ENCODE measurements at places on chromosomes 7 and 10. TPM values are rescaled to one million over a fixed set of nuclear protein-coding genes. Genes with fewer than 3 reads are reported as not detected.

The CDH23 gene
- under 0.01 TPM for total RNA-seq

The NEUROD6 gene
- not detected for total RNA-seq

DNA sequence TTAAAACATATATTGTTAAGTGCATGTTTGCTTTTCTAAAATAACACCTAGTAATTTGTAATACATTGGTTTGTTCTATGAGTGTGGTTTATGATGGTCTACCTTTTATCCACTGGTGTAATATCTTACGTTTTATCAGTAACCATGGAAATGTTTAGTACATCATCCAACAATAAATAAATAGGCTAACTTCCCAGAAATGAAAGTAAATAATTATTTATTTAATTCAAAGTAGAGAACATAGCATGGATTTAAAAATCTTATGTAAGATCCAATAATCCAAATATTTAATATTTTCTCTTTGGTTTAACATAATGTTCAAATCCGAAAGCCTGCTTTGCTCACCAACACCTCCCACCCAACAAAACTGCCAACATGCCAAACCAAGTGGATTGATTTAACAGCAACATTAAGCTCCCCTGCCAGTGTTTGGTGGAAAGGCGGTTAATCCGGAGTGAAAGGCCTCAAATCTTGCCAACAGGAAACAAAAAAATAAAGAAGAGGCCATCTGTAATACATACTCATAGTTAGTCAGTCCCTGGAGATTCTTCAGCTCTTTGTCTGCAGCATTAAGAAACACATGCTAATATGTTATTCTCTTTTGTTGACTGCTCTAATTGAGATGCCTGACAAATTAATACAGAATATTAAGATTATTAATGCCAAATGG lies 897.8 kb downstream of the CNTNAP2 start:
- DNase-seq = no peak

- no peak for DNase-seq
Observed at GRCh38 chr7:38330039-38330438, 56.6 kb upstream of the TARP start.

DNA sequence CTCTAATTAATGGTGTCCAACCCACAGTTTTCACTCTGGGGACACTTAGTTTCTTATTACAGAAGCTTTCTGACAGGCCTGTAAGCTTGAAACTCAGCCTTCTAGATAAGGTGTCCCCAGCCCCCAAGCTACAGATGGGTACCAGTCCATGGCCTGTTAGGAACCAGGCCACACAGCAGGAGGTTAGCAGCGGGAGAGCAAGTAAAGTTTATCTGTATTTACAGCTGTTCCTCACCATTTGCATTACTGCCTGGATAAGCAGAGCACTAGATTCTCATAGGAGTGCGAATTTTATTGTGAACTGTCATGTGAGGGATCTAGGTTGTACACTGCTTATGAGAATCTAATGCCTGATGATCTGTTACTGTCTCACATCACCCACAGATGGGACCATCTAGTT lies 93.7 kb downstream of the TMEM26 start:
- DNase-seq = no peak

DNA sequence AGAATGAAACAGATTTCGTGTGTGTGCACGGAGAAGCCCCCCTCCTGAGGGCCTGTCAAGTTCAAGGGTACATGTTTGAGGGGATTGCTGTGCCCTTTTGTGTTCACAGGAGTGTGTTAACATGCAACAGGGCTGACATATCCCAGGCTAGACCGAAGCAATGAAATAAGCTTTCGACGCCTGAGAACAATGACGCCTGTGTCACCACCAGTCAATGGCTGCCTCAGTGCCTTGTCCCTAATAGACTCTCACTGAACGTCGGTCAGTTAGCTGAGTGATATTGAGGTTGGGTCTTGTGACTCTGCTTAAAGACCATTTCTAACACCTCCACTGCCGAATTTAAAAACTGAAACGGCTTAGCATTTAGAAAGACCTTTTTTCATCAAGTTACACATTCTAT lies 175.2 kb upstream of the TCF7L2 start:
- no peak for DNase-seq

GRCh38 chr7:21844742-21845141 lies 101.0 kb downstream of the CDCA7L start:
- no peak for DNase-seq
